ENCODE measurements at places on chromosomes 4 and X.

- DNase-seq, result no peak
Observed at GRCh38 chr4:159652871-159653270, 550.0 kb downstream of the RAPGEF2 start.

DNA sequence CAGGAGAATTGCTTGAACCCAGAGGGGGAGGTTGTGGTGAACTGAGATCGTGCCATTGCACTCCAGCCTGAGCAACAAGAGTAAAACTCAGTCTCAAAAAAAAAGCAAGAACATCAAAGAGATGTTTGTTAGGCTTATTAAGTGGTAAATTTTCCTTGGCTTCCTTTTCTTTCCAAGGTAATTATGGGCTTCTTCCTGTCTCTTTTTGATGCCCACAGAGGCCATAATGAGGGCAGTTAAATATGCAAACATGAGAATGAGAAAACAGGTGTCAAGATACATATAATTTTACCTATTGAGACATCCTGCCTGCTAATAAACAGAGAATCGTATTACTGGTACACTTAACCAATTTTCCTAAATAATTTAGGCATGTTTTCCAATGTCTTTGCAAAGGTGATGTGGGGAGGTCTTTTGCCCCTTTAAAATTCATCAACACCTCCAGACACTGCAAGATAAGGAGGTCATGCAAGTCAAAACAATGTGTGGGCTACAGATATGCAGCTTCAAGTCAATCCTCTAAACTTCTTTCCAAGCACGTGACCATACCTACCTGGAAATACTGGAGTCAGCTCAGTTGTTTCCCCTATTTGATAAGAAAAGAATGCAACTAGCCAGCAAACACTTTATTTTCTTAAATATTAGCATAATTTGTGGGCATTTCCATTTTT, 2.7 kb downstream of the SLC39A8 start:
- no peak for DNase-seq

GRCh38 chrX:43882294-43882681, at the start of gene MAOB:
Gene MAOB (minus strand): TSS chrX:43882450. CDS start chrX:43882299, 151 bp downstream.
- DNase-seq, result peak; percentile 80

DNA sequence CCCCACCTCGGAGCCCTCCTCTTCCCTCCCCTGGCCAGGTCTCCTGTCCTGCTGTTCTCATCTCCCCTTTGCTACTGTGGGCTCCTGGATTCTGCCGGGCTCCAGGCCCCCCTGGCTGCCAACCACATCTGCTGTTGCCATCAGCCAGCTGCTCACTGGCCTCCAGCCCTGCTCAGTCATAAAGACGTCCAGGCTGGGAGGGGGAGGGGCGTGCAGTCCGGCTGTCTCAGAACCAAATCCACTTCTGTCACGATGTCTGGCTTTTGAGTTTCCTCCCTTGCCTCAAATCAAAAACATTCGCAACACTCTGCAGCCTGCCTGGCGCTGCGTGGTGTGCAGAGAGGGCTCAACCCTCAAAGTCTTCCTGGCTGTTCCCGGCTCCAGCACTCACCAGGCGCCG, 7.1 kb downstream of the RASL11B start:
- no peak for DNase-seq
